Fibroblast of lung (primary cell): ENCODE measurements at places on chromosomes 11 and 22. TPM values are rescaled to one million over a fixed set of nuclear protein-coding genes. Genes with fewer than 3 reads are reported as not detected.

The RIMBP3B gene
- 0.02 and 0.03 TPM in 2 replicates for polyA plus RNA-seq

DNA sequence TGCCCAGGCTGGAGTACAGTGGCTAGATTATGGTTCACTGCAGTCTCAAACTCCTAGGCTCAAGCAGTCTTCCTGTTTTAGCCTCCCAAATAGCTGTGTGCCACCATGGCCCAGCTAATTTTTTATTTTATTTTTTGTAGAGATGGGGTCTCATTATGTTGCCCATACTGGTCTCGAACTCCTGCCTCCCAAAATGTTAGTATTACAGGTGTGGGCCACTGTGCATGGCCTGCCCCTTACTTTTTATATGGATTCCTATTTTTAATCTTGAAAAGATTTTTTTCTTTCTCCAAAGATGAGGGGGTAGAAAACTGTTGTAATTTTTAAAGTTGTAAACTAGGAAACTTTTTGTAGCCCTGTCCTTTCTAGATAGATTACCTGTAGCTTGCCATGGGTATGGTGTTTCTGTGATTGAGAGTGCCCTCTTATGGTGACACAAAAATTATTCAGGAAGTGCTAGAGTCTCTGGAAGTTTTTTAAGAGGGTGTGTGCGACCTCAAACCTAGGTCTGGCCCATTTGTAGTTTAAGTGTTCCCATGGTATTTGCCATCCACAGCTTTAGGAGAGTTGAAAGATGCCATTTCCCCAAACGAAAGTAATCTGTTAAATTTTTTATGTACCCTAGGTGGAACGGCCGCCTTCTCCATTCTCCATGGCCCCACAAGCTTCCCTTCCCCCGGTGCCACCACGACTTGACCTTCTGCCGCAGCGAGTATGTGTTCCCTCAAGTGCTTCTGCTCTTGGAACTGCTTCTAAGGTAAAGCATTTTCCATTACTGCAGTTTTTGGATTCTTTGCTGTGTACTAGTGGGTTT is 32.4 kb downstream of the MCAM start:
- H3K27ac ChIP-seq, result no peak overlapping the region
- no peaks in the 10 kb centered on the region for H3K27me3 ChIP-seq
- DNase-seq, result peak; percentile 63
- peaks cover 2% of the 10 kb centered on the region for H3K36me3 ChIP-seq

DNA sequence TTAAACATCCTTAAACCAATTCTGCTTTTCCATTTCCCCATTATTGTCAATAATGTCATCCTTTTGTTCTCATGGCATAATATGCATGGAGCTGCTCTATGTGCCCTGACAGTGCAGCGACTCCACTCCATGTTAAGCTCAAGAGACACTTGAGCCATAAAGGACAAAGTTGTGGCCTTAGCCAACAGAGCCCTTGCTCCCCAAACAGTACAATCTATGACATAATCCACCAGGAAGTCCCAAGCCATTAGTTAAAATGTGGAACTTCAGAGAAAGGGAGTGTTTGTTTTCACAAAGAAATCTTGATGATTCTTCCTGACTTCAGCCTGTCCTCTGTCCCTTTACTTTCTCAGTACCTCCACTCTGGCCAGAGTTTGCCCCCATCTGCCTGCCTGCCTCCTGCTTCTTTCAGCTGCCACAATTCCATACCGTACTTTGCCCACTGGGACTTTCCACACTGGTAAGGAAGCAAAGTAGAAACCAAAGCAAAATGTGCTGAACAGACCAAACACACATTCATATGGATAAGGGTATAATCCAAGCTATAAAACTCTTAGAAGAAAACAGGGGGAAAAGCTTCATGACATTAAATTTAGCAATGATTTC is 46.3 kb upstream of the ZC3H12C start:
- DNase-seq, result no peak
- H3K36me3 ChIP-seq, result no peaks in the 10 kb centered on the region
- no peaks in the 10 kb centered on the region for H3K4me1 ChIP-seq
- no peak overlapping the region for H3K4me3 ChIP-seq
- no peak overlapping the region for H3K27ac ChIP-seq

GRCh38 chr11:119087747-119088241 is 3.1 kb downstream of the HMBS start:
- no peak overlapping the region for H3K27ac ChIP-seq
- H3K36me3 ChIP-seq, result peaks cover 10% of the 10 kb centered on the region
- no peaks in the 10 kb centered on the region for H3K27me3 ChIP-seq
- peaks cover 9% of the 10 kb centered on the region for H3K4me1 ChIP-seq
- H3K4me3 ChIP-seq, result no peak overlapping the region

GRCh38 chr11:125167954-125168835 is 3.6 kb downstream of the PKNOX2 start:
- no peaks in the 10 kb centered on the region for H3K36me3 ChIP-seq
- H3K27me3 ChIP-seq, result no peaks in the 10 kb centered on the region
- H3K27ac ChIP-seq, result peak overlapping the region; percentile 74
- DNase-seq, result peak; percentile 93
- H3K4me1 ChIP-seq, result peaks cover 33% of the 10 kb centered on the region
- no peak overlapping the region for H3K4me3 ChIP-seq

The MAPK8IP2 gene
- 0.10 and 0.11 TPM in 2 replicates for polyA plus RNA-seq

DNA sequence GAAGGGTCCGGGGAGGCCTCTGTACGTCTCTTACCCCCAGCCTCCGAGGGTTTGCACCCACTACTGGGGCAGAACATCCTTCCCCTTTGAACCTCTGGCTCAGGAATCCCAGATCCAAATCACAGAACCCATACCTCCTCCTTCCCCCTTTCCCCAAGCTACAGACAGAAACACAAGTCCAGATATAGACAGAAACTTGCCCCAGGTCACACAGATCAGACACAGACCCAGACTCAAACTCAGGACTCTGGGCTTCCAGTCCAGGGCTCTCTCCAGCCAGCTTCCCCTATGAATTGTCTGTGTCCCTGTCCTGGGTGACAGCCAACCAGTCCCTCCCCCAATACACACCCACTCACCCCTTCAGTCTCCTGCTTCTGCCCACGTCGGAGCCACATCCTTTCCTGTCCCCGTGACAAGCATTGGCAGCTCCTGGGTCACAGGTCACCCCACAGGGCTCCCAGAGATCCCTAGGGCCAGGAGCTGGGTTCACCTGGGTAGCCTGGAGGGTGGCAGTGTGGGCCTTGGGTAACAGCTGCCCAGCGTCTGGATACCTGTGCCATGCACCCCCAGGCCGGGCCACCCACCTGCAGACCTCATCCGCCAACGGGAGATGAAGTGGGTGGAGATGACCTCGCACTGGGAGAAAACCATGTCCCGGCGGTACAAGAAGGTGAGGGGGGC is 772 bp downstream of the TBC1D10C start:
- H3K27ac ChIP-seq, result no peak overlapping the region
- H3K27me3 ChIP-seq, result peaks cover under 1% of the 10 kb centered on the region
- H3K4me3 ChIP-seq, result no peak overlapping the region
- peaks cover 6% of the 10 kb centered on the region for H3K4me1 ChIP-seq
- no peak for DNase-seq
- no peaks in the 10 kb centered on the region for H3K36me3 ChIP-seq

GRCh38 chr22:23969071-23969470 is 2.4 kb downstream of the DDTL start:
- H3K27ac ChIP-seq, result no peak overlapping the region
- H3K4me3 ChIP-seq, result no peak overlapping the region
- H3K4me1 ChIP-seq, result no peaks in the 10 kb centered on the region
- no peak for DNase-seq
- H3K36me3 ChIP-seq, result peaks cover 9% of the 10 kb centered on the region
- no peaks in the 10 kb centered on the region for H3K27me3 ChIP-seq

DNA sequence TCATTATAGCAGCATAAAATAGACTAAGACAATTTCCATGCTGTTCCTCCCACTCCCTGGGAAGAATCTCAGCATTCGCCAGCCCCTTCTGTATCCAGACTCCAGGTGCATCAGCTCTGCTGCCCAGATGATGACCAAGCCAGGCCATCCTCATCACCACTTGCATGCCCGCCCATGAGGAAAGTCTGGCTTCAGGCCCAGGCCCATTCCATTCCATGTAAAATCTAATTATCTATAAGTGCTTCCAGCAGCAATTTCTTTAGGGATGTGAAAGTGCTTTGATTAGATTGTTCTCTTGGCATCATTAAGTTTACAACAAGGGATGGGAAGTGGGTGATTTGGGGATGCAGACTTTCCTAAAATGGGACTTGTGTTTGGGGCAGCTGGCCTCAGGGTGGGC is 100.3 kb downstream of the INSC start:
- no peak overlapping the region for H3K4me3 ChIP-seq
- H3K27ac ChIP-seq, result no peak overlapping the region
- no peaks in the 10 kb centered on the region for H3K36me3 ChIP-seq
- no peaks in the 10 kb centered on the region for H3K4me1 ChIP-seq

The KRTAP5-8 gene
- polyA plus RNA-seq, result not detected in 2 replicates

The SLC25A45 gene
- 0.50 and 0.52 TPM in 2 replicates for polyA plus RNA-seq

The CNIH2 gene
- polyA plus RNA-seq, result 0.57 and 1.4 TPM in 2 replicates

The MICAL3 gene
- 10.8 and 19.2 TPM in 2 replicates for polyA plus RNA-seq

- no peaks in the 10 kb centered on the region for H3K27me3 ChIP-seq
- H3K4me3 ChIP-seq, result no peak overlapping the region
- H3K27ac ChIP-seq, result no peak overlapping the region
- peaks cover 6% of the 10 kb centered on the region for H3K36me3 ChIP-seq
- no peak for DNase-seq
These were observed 3.8 kb downstream of the DGCR2 start for GRCh38 chr22:19118329-19118880.

GRCh38 chr22:32684822-32685187 is 116.7 kb upstream of the TIMP3 start:
- DNase-seq, result peak; percentile 53
- no peaks in the 10 kb centered on the region for H3K4me1 ChIP-seq
- no peak overlapping the region for H3K27ac ChIP-seq

DNA sequence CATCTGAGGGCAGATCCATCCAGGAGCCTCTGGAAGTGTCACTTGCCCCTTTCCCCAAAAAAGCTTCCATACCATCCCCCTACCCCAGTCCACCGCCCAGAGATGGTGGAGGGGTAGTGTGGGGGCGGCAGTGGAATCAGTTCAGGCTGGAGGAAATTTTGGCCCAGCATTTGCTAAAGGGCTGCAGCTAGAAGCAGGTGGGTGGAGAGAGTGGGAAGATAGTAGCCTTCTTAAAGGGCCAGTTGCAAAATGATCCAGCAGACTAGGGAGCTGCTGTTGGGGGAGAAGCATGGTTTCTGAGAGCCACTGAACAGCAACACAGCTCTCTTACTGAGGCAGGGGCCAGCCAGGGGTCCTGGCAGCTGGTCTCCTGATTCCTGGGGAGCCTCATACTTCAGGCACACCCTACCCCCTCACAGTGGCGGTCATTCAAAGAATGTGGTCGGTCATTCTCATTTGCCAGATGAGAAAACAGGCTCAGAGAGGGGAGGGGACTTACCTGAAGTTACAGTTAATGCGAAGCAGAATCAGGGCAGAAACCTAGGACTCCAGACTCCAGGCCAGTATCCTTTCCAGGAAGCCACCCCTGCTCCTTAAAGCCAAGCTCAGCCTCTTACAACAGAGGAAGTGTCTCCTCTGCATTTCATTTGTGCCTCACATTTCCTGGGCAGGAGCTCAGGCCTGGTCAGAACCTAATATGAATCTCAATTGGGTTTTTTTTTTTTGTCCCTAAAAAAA is 5.4 kb downstream of the SEC14L2 start:
- no peaks in the 10 kb centered on the region for H3K27me3 ChIP-seq
- peaks cover 11% of the 10 kb centered on the region for H3K4me1 ChIP-seq
- DNase-seq, result peak; percentile 25
- H3K36me3 ChIP-seq, result peaks cover 6% of the 10 kb centered on the region
- H3K4me3 ChIP-seq, result no peak overlapping the region
- H3K27ac ChIP-seq, result no peak overlapping the region

The APOA1 gene
- 0.05 TPM in 1 of 2 replicates, not detected in the other for polyA plus RNA-seq

GRCh38 chr11:57649826-57650738 is at the start of gene YPEL4:
YPEL4 (minus strand) TSS chr11:57649912; CDS start chr11:57647107, 2,805 bp downstream.
- peak; percentile 78 for DNase-seq
- H3K4me3 ChIP-seq, result peak within 1 kb of the TSS; percentile 76
- H3K36me3 ChIP-seq, result no peaks in the 10 kb centered on the region
- H3K4me1 ChIP-seq, result peaks cover 18% of the 10 kb centered on the region

The LSP1 gene
- polyA plus RNA-seq, result 0.19 and 1.3 TPM in 2 replicates

The IRAG1 gene
- polyA plus RNA-seq, result 21.8 and 90.0 TPM in 2 replicates

The HORMAD2 gene
- polyA plus RNA-seq, result not detected in 2 replicates

The MRGPRX3 gene
- not detected in 2 replicates for polyA plus RNA-seq

The OR5B3 gene
- not detected in 2 replicates for polyA plus RNA-seq

- DNase-seq, result no peak
- no peak overlapping the region for H3K27ac ChIP-seq
- no peaks in the 10 kb centered on the region for H3K4me1 ChIP-seq
- no peak overlapping the region for H3K4me3 ChIP-seq
- H3K36me3 ChIP-seq, result no peaks in the 10 kb centered on the region
- H3K27me3 ChIP-seq, result no peaks in the 10 kb centered on the region
These were observed 4.1 kb downstream of the LRRC56 start for GRCh38 chr11:541433-541885.

The OR10A5 gene
- polyA plus RNA-seq, result not detected in 2 replicates

The PKDREJ gene
- 0.01 TPM in 1 of 2 replicates, not detected in the other for polyA plus RNA-seq

The MGAT3 gene
- 0.09 TPM in 1 of 2 replicates, not detected in the other for polyA plus RNA-seq

The F2 gene
- polyA plus RNA-seq, result not detected in 2 replicates

DNA sequence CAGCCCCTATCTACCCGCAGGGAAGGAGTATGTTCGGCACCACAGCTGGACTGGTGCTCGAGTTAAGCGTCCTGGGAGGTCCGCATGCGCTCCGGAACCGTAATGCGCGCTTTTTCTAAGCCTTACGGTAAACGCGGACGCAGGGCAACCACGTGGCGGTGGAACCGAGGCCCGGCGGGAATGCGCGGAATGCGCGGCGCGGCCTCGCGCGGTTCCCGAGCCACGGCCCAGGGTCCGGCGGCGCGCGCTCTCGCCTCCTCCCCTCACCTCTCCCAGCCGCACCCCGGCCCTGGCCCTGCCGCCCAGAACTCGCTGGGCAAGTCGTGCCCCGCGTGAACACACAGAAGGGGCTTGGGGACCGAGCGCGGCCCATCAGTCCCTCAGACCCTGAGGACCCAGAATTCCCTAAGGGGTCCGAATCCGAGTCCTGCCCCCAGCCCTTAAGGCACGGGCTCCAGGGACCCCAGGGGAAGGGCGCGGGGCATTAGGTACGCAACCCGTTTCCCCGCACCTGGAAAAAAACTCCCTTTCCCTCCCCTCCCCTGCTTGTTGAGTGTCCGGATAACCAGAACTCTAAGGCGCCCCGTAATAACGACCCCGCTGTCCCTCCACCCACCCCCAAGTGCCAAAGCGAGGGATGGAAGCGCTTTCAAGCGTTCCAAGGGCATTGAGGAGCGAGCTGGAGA is 4.3 kb upstream of the CCND1 start:
- H3K4me1 ChIP-seq, result peaks cover 7% of the 10 kb centered on the region
- peak overlapping the region; percentile 69 for H3K27ac ChIP-seq
- H3K4me3 ChIP-seq, result peak overlapping the region; percentile 3
- H3K36me3 ChIP-seq, result no peaks in the 10 kb centered on the region

GRCh38 chr22:36546092-36546804 is 17.3 kb upstream of the EIF3D start:
- H3K27ac ChIP-seq, result no peak overlapping the region
- H3K4me3 ChIP-seq, result no peak overlapping the region
- peaks cover 8% of the 10 kb centered on the region for H3K4me1 ChIP-seq
- H3K36me3 ChIP-seq, result no peaks in the 10 kb centered on the region
- peaks cover 6% of the 10 kb centered on the region for H3K27me3 ChIP-seq

DNA sequence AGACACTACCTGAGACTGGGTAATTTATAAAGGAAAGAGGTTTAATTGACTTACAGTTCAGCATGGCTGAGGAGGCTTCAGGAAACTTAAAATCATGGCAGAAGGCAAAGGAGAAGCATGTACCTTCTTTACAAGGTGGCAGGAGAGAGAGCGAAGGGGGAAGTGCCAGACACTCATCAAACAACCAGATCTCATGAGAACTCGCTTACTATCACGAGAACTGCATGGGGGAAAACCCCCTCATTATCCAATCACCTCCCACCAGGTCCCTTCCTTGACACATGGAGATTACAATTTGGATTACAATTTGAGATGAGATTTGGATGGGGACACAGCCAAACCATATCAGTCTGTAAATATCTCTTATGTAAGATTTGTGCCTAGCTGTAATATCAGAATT is 50.9 kb upstream of the ATXN10 start:
- H3K4me3 ChIP-seq, result no peak overlapping the region
- H3K4me1 ChIP-seq, result no peaks in the 10 kb centered on the region
- H3K27me3 ChIP-seq, result no peaks in the 10 kb centered on the region
- no peak overlapping the region for H3K27ac ChIP-seq
